ENCODE measurements at places on chromosomes 1 and 21.
A peak's percentile ranks its signal among the peaks of the same experiment; 100 is the strongest.

- no peak for DNase-seq
These were observed 1.4 kb upstream of the KLHL21 start for GRCh38 chr1:6603915-6604558.

- DNase-seq: no peak
These were observed 160.9 kb upstream of the IVNS1ABP start for GRCh38 chr1:185477638-185478580.

DNA sequence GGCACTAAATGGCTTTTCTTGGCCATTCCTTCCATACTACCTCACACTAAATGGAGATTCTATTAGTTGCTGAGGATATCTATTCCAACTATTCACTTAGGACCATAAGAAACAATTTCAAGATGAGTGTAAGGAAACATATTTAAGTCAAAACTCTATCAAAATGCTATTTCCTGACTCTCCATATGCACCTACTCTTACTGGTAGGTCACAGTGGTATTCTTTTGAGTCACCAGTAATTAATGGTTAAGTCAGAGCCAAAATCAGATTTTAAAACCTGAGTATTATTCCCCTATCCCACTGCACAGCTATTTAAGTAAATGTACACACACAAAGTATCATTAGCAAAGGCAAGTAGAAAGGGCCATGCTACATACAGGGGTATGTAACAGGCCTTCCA, 50.3 kb downstream of the ARID4B start:
- no peak for DNase-seq

DNA sequence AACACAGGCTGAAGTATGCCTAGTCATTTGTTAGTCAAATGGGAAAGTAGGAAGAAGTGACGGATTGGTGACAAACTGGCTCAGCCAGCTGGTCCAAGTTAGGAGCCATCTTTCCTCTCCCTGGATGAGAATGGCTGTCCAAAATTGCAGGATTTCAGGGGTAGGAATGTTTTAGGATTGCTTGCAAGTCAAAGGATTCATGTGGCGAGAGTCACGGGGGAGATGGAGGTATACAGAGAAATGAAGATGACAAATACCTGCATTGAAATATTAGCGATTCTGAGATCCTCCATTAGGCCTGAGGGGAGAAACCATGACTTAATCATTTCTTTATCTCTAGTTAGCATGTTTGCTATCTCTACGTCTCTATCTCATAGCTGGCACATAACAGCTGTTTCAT, 41.8 kb upstream of the PIGC start:
- DNase-seq: no peak

GRCh38 chr21:39208624-39209333, 25.5 kb upstream of the PSMG1 start:
- DNase-seq: no peak

GRCh38 chr1:218369688-218370511, 24.8 kb downstream of the TGFB2 start:
- no peak for DNase-seq

DNA sequence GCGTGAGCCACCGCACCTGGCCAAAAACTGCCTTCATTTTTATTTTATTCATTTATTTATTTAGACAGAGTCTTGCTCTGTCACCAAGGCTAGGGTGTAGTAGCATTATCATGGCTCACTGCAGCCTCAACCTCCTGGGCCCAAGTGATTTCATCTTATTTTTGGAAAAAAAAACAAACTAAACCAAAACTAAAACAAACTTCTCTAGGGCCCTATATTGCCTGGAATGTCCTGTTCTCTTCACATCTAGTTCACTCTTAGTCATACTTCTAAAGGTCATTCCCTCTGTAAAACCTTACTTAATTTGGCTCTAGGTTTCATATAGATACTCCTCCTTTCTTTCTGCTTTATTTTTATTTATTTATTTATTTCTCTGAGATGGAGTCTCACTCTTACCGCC, 15.6 kb downstream of the RPS27 start:
- no peak for DNase-seq

GRCh38 chr1:15756143-15757015, 2.2 kb upstream of the FBLIM1 start:
- DNase-seq: no peak

DNA sequence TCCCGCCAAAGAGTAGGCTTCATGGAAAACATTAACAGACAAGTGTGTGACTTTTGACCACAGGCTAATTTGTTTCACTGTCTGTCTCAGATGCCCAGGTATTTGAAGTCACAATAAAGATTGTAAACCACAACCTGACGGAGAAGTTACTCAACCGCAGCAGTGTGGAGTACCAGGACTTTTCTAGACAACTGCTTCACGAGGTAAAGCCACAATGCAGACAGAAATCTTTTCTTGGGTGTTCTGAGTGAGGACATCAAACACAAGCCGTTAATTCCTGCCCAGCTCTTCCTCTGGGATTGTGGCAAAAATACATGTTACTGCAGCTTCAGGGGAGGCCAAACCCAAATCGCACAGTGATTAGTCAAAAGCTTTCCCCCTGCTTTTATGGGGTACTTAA, 31.0 kb downstream of the UMODL1 start:
- no peak for DNase-seq

DNA sequence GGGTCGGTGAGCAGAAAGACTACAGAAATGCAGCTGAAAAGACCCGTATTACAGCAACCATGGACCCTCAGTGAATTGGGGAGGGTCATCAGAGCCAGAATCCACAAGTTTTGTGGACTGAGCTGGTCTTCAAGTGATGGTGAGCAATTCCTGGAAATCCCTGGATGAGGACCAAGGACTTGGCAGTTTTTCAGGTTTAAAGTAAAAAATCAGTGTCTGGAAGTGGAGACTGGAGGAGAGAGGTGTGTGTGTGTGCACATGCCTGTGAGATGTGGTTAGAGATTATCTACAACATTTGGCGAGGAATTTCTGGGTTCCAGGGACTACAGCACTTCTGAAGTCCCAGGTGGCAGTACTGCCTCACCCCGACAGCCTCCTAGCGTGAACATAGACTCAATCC, 56.4 kb downstream of the KIRREL1 start:
- no peak for DNase-seq

- no peak for DNase-seq
These were observed 7.3 kb downstream of the SKI start for GRCh38 chr1:2235300-2235998.

- no peak for DNase-seq
These were observed 69.9 kb downstream of the ZC3H11B start for GRCh38 chr1:219542828-219543518.

GRCh38 chr21:35014302-35015041, 34.6 kb downstream of the RUNX1 start:
- DNase-seq: no peak

DNA sequence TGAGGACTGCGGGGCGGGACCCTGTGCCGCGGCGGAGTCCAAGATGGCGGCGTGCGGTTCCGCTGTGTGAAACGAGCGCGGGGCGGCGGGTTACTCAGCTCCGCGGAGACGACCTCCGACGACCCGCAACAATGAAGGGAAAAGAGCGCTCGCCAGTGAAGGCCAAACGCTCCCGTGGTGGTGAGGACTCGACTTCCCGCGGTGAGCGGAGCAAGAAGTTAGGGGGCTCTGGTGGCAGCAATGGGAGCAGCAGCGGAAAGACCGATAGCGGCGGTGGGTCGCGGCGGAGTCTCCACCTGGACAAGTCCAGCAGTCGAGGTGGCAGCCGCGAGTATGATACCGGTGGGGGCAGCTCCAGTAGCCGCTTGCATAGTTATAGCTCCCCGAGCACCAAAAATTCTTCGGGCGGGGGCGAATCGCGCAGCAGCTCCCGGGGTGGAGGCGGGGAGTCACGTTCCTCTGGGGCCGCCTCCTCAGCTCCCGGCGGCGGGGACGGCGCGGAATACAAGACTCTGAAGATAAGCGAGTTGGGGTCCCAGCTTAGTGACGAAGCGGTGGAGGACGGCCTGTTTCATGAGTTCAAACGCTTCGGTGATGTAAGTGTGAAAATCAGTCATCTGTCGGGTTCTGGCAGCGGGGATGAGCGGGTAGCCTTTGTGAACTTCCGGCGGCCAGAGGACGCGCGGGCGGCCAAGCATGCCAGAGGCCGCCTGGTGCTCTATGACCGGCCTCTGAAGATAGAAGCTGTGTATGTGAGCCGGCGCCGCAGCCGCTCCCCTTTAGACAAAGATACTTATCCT, 430 bp downstream of the RBM15 start:
- peak; percentile 68 for DNase-seq

GRCh38 chr1:218674280-218674773, 329.2 kb downstream of the TGFB2 start:
- peak; percentile 14 for DNase-seq

- DNase-seq: no peak
These were observed 3.1 kb upstream of the EGLN1 start for GRCh38 chr1:231424950-231425805.

DNA sequence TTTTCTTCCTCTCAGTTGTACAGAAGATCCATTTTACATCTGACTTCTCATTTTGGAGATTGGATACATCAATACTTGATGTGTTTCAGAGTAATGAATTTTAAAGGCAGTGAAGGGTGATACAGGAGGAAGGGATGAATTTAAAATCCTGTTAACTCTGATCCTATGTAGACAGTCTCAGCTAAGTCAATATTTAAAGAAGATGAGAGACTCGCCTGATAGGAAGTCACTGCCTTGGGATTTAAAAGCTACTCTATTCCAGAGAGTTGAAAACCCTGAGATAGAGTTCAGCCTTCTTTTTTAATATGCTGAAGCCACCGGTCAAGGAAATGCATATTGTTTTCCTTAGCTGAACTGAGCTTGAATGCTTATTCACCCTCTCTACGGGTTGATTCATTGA, 42.7 kb downstream of the HUNK start:
- DNase-seq: peak; percentile 83

DNA sequence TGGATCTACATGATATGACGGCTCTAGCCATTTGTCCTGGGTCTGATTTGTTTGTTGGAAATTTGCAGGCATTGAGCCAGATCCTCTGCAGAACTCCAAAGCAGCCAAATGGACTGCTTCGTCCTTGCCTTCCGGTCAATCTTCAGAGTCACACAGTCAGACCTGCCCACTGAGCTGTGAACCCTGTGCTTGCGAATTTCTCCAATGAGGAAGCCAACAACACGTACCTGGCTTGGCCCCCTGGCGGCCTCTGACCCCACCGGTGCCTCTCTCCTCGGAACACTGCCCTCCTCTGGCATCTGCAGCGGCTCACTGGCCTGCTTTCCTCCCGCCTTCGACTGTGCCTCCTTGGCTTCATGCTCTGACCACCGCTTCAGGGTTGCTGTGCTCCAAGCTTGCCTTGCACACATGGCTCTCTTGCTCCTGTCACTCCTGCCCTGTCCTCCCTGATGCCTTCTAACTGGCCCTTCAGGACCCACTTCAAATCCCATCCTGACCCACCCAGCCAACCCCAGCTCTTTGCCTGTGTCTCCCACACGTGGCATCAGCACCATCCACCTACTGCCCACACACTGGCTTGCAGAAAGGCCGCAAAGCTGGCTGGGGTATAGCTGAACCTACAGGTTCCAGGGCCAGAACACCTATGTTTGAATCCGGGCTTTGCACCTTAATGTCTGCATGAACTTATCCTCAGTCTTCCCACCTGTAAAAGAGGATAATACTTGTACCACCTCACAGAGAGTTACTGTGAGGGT, 128.2 kb downstream of the KCNN3 start:
- no peak for DNase-seq

GRCh38 chr21:42461881-42462877, 33.8 kb downstream of the RSPH1 start:
- DNase-seq: peak; percentile 98

DNA sequence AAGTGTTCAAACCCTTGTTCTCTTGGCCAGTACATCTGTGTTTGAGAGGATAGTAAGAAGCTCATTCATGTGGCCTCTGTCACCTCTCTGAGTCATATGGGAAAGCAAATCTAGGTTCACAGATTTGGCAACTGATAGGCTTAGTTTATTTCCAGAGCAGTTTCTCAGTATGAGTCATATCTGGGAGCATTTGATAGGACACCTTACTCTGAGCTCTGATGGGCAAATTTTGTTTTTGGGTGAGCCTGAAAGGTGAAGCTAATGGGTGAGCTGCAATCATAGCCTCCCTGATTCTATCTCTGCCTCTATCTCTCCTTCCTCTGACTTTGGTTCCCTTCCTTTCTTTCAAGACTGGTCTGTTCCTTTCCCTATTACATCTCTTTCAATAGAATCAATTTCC, 134.4 kb downstream of the S1PR1 start:
- no peak for DNase-seq

GRCh38 chr1:49125746-49126145, 349.1 kb upstream of the BEND5 start:
- no peak for DNase-seq

GRCh38 chr1:200969726-200970561, 53.6 kb downstream of the KIF21B start:
- DNase-seq: no peak

- no peak for DNase-seq
These were observed 350.5 kb upstream of the VAMP3 start for GRCh38 chr1:7420470-7421100.

GRCh38 chr1:203930342-203930741, 68.9 kb downstream of the SNRPE start:
- no peak for DNase-seq

DNA sequence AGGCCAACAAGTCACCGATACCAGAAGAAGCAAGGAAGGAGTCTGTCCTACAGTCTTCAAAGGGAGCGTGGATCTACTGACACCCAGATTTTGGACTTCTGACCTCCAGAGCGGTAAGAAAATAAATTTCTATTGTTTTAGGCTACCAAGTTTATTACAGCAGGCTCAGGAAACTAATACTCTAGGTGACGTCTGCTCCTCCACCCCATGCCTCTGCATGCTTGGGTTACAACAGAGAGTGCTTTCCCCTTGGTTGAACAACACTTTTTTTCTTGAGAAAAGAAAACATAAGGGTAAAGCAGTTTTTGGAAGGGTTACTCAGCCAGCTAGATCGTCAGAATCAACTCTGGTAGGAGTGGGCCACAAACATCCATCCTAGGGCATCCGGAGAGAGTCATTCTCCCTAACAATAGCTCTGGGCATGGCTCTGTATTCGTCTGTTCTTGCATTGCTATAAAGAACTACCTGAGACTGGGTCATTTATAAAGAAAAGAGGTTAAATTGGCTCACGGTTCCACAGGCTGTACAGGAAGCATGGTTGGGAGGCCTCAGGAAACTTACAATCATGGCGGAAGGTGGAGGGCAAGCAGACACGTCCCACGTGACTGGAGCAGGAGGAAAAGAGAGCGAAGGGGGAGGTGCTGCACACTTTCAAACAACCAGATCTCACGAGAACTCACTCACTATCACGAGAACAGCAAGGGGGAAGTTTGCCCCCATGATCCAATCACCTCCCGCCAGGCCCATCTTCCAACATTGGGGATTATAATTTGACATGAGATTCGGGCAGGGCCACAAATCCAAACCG, 22.2 kb upstream of the DNAJC11 start:
- no peak for DNase-seq

GRCh38 chr1:69504730-69505252, 62.9 kb upstream of the LRRC7 start:
- DNase-seq: no peak
